ENCODE measurements at places on chromosomes 12 and 14.

DNA sequence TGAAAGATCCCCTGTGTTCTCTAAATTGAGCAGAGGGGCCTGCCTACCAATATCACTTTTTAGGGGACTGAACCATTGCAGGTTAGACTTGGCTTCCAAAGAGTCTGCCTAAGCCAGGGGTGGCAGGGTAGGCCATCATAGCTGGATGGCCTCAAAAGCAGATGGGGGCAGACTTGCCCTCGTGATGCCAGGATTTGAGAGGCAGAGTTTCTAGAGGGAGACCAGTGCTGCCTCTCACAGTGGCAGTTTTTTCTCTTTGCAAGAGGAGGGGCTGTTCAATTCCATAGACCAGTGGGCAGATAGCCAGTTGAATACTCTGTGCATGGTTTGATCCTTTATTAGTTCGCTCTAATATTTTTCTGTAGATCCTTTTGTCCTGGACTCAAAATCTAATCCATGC lies 23.8 kb upstream of the SMCO2 start:
- DNase-seq: peak; percentile 44

DNA sequence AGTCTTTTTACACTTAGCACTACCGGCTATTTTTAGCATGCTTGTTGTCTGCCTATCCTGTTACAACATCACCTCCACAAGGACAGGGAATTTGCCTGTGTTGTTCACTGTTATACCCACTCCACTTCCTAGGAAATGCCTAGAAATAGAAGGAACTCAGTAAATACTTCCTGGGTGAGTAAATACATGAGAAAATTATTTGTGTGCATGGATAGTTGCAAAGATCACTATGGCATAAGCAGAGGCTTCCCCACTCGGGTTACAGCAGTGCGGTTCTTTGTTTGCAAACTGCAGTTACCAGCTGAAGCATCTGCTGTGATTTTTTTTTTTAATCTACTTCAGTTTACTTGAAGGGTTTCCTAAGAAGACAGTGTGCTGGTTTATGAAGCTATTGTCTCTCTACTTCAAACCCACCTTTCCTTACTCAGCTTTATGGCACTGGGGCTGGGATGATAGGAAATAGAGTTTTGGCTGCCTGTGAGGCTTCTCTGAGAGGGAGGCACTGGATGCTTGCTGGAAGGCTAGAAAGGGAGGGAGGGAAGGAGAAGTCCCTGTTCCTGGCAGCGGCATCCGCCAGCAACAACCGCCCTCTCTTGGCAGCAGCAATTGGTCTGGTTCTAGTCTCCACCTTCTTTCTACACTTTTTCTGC lies 29.0 kb downstream of the PDE6H start:
- peak; percentile 76 for DNase-seq

DNA sequence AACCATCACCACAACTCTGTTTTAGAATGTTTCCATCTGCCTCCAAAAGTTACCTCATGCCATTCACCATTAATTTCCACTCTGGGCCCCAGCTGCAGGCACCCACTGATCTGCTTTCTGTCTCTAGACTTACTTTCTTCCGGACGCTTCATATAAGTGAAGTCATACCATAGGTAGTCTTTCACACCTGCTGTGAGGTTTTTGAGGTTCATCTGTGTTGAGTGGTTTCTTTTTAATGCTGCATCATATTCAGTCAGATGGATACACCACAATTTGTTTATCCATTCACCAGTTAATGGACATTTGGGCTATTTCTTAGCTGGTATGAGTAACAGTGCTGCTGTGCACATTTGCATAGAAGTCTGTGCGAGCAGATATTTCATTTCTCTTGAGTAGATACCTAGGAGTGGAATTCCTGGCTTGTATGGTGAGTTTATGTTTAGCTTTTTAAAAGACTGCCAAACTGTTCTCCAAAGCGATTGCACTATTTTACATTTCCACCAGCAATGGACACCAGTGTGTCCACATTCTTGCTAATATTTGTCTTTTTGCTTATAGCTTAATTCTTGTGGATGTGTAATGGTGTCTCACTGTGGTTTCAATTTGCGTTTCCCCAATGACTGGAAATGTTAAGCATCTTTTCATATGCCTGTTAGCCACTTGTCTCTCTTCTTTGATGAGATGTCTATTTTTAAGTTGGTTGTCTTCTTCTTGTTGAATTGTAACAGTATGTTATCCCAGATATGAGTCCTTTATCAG lies 48.3 kb downstream of the ZFYVE21 start:
- DNase-seq: no peak

DNA sequence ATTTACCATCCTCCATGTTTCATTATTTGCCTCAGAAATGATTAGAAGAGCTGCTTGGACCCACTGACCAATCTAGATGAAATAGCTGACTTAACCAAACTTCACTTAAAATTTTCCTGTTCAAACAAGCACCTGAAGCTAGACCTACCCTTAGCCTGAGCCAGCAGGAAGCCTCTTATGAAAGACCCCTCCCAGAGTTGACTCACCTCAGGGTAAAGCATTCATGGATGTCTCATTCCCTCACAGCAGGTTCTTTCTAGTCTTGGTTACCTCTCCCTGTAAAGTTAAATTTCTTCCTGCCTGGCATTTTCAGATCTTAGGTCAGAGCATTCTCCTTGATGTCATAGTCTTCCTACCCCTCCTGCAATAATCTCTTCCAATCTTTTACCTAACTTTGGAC lies 1209.8 kb downstream of the FLRT2 start:
- DNase-seq: no peak

GRCh38 chr12:54601841-54602240 lies 13.4 kb upstream of the PPP1R1A start:
- peak; percentile 65 for DNase-seq

DNA sequence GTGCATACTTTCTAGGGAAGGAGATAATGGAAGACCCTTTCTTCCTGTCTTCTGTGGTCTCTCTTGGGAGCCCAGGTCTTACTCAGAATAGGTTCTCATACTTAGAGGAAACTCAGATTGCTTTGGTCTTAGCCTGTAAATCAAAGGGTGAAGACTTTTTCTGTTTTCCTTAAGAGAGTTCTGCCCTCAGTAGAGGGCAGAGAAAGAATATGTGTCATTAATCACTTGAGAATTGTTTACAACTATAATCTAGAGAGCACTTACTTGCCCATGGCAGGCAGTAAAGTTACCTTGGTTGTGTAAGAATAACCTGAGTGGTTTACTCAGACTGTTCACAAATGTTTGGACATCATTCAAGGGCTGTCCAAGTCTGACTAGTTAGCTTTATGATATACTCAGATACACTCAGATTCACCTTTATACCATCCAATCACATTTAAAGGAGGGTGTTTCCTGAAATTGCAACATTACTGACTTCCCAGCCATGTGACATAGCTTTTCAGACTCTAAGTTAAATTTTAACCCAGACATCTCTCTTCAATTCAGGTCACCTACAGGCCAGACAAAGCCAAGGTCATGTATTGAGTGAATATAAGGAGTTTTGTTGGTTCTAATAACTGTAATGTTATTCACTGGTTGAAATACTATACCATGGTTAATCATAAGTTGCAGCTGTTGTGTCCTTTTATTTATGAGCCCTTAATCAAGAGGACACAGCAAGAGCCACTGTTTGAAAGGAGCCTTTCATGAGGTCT lies 372.2 kb downstream of the RAD51B start:
- DNase-seq: no peak

DNA sequence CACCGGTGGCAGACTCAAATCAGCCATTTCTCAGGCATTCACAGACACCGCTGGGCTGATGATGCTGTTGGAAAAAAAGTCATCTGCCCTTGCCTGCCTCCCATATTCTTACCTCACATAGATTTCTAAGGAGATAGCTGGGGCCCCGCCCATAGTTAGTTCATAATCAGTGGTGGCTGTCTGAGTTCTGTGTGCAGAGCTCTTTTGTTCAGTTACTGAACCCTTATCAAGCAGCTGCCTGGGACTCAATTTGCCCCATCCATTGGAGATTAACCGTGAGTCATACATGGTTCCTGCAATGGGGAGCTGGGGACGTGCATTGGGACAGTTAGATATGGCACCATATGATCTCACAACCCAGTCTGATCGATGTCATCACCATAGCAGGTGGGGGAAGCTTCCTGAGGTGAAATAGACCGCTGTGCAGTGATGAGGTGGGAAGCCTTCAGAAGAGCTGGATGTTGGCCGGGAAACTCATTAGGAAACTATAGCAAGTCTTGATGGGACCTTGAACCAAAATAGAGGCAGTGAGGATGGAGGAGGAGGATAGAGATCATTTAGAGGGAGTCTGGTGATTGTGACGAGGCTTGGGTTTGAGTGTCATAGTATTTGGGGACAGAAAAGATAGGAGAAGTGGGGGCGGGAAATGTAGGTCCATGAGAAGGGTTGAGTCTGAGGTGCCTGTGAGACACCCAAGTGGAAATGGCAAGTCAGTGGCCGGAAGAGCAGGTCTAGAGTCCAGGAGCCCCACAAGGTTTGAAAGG lies 147.8 kb downstream of the GCH1 start:
- DNase-seq: peak; percentile 25

- DNase-seq: no peak
Measured at GRCh38 chr14:43019826-43020225, 1413.2 kb downstream of the LRFN5 start.

- DNase-seq: no peak
Measured at GRCh38 chr12:24945039-24945438, 3.9 kb downstream of the BCAT1 start.

DNA sequence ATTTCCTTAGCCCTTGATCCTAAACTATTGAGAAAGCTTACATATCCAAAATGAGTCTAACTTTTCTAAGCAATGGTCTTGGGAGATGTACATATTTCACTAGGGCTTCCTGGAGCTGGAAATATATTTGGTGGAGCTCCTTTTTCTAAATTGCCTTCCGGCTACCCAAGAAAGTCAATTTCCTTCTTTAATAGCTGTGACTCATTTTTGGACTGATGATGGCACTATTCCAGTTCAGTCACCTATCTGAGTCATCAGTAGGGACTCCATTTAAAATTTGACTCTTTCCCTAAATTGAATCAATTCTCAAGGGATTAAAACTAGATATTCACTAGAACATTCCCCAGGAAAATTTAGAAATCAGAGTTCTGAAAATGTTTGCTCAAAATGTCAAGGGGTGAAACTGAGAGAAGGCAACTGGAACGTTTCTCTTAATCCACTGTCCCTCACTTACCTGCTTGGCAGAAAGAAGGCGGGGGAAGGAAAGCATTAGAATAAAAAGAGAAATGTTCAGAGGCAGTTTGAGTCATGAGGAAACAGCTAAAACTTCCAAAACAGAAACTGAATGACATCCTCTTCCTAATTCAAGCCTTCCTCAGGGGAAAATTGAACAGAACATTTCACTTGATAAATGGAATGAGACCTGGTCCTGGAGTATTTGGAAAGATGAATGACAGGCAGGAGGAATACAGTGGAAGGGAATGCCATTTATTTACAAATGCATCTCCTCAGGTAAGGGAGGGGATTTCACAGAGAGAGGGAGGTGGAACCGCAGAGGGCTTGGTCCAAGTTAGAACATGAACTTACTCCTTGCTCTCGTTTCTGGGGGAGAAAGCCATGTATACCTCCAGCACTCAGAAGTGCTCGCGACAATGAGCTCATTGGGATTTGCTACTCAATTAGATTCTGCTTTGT lies 91.2 kb downstream of the RGS6 start:
- no peak for DNase-seq

- DNase-seq: no peak
Measured at GRCh38 chr14:55707365-55707804, 127.4 kb downstream of the KTN1 start.

DNA sequence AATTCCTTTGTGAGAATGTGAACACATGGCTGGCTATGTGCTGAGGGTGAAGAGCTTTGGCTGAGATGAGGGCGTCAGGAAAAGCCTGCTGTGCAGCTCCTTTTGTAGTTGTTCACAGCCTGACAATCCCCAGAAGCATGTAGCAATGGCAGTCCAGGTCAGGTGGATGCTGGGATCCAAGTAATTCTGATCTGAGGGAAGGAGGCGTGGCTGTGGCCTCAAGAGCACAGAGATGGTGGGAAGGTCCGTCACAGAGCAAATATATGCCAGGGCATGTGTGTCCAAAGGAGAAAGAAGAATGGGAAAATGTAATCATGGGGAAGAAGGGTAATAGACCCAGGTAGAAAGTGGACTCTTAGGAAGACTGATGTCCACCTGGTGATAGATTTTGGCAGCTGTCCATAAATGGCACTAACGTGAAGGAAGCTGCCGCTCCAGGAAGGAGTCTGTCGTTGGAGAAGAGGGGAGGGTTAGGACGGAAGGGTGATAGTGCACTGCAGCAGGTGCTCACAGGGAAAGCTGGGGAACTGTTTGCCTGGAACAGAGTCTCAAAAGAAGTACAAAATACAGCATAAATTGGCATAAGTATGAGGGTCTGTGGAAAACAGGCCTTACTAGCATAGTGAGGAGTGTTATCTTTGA lies 13.8 kb downstream of the MGST1 start:
- no peak for DNase-seq

DNA sequence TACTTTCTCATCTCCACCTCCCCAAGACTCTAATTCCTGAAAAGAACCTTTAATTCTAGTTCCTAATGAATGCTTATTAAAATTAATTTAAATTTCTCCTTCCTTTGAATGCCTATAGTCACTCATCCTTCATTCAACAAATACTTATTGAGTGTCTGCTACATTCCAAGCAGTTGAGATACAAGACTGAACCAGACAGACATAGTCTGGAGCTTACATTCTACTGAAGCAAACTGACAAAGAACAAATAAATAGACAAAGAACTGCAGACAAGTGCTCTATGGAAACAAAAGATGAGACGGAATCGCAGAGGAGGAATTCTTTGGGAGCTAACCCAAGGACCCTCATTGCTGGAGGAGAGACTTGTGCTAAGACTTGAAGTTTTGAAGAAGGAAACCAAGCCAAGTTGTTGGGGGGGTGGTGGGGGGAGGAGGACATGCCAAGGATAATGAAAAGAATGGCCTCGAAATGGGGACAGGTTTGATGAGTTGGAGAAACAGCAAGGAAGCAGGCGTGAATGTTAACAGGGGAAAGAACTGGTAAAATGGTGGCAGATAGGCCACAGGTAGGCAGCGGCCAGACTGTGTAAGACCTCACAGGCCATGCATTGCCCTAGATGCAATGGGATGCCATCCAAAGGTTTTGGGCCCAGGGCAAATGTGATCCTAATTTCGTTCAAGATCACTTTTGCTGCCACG lies 9.7 kb upstream of the TDG start:
- peak; percentile 60 for DNase-seq

GRCh38 chr12:12449533-12450025 lies 92.7 kb downstream of the BORCS5 start:
- DNase-seq: no peak

DNA sequence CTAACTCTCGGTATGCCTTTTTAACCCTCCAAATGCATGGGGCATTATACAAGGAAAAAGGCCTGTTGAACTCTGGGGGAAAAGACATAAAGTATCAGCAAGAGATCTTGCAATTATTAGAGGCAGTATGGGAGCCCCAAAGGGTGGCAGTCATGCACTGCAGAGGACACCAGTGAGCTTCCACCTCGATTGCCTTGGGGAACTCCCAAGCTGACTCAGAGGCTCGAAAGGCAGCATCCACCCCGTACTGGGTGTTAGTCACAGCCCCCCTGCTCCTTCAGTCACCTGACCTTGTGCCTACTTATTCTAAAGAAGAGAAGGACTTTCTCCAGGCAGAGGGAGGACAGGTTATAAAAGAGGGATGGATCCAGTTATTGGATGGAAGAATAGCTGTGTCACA lies 781.4 kb upstream of the TMEM132C start:
- peak; percentile 72 for DNase-seq

GRCh38 chr12:65853489-65854157 lies 29.3 kb downstream of the HMGA2 start:
- DNase-seq: no peak

GRCh38 chr14:100988011-100988410 lies 84.5 kb upstream of the RTL1 start:
- DNase-seq: no peak

GRCh38 chr12:47078086-47078395 lies 1.4 kb upstream of the PCED1B start:
- DNase-seq: no peak
